ENCODE measurements at places on chromosomes 4 and X.

GRCh38 chr4:115454228-115454627 is 340.8 kb upstream of the NDST4 start:
- no peak for DNase-seq

- DNase-seq: no peak
These were observed 29.1 kb downstream of the TBC1D14 start for GRCh38 chr4:6938647-6939271.

- peak; percentile 54 for DNase-seq
These were observed 27.0 kb downstream of the MAGEE1 start for GRCh38 chrX:76454456-76454927.

GRCh38 chrX:1807301-1807731 is 192.5 kb downstream of the ASMT start:
- DNase-seq: peak; percentile 73

DNA sequence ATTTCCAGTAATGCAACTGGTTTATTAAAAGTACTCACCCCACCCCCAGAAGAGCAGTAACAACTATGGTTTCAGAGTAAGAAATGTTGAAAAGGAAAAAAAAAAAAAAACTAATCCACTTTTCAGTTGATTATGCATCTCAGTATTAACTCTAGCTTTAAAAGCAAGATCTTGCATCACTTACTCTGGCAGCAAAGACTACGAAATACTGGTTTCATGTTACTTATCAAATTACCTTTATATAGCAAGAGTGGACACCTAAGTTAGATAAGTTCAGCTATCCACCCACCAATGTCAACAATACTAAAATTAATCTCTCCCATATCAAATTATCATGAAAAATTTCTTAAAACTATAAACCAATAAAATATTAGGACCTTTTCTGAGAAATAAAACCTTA is 105.0 kb downstream of the ABCB7 start:
- DNase-seq: no peak

- no peak for DNase-seq
These were observed 15.7 kb upstream of the MAGEA10 start for GRCh38 chrX:152154050-152154449.

DNA sequence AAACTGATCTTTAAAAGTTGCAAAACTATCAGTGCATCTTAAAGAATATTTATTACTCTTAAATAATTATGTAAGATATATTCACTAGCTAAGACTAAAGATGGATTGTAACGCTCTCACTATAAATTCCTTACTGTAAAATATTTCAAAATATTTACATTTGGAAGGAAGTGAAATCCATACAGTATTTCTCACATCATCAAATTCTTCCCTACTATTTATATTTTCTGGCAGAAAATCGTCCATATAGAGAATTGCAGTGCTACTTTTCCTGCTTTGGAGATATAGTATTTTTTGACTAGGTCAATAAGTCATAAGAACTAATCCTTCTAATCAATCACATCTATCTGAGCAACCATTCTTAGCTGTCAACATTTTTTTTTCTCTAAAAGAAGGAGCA is 52.9 kb downstream of the SCLT1 start:
- DNase-seq: no peak
